ENCODE measurements at places on chromosomes 2 and 18.

DNA sequence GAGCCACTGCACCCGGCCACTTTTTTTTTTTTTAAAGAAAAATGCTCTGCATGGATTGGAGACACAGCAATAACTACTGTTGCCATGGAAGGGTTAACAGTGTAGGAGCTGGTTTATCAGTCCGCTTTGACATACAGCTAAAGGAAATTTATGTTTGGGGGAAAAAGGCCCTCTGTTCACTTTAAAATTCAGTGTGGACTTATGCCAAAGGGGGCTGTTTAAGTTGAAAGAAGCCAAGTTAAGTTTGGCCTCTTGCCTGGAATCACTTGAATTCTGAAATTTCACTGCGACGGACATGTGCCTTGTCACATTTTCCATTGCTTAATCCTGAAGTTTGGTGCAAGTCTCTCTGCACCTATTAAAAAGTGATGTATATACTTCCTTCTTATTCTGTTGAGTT, 3.1 kb downstream of the KCNE4 start:
- DNase-seq = no peak

DNA sequence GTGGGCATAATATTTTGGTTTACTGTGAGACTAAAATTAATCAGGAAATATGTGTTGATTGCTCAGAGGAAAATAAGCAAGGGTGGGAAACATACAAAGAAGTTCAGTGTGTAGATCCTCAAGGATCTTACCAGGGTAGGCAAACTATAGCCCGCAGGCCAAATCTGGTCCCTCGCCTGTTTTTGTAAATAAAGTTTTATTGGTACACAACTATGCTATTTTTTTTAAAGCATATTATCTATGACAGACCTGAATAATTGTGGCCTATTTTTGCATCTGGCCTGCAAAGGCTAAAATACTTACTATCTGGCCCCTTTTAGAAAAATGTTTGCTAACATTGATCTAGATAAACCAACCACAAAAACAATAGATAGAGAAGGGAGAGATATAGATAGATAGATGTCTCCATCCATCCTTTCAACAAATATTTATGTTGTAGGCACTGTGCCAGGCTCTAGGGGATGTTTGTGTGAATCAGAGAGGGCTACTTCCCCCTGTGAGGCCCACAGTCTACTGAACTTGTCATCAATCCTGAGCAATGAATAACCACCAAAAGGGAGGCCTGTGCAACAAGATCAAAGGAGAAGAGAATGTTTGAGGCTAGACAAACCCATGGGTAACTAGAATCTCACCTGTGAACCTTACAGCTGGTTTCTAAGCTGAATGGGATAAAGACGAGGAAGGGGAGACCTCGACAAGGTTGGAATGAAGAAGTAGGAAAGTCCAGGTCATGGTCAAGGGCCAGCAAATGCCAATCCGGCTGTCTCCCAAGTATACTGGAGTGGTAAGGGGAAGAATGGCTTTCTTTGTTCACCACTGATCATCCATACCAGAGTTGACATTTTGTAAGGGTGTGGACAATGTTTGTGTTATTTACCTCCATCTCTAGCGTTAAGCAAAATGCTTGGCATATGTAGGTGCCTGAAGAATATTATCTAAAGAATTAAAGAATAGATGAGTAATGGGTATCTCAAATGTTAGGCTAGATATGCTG, 23.6 kb downstream of the ALPK2 start:
- no peak for DNase-seq

- no peak for DNase-seq
Measured at GRCh38 chr2:16365366-16365765, 300.3 kb downstream of the CYRIA start.

DNA sequence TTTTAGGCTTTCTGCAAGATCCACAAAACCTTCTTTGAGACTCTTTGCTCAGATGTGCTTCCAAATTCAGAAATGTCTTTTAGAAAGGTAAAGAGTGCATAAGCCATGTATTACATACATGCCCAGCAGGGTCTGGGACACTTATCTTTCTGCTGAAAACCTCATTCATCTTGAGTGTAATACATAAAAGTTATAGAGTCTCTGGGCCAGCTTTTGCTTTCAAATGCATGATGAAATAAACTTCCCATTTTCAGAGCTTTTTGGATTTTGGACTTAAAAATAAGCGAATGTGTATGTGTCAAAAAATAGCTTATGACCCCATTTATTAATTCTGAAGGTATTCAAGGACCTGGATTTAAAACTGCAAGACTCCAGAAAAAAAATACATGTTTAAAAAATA, 8.0 kb downstream of the CYRIA start:
- no peak for DNase-seq

DNA sequence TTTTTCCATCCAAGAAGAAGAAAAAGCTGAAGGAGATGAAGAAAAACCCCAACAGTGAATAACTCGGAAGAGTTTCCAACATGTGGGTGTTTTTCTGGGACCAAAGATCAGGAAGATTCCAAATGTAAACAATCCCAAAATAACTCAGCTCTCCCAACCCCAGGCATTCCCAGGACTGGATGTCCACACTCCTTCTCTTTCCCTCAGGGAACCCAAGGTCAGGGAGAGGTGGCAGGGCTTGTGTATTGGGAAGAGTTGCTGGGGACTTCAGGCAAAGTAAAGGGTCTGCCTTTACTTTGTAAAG, 268.0 kb downstream of the DYSF start:
- DNase-seq = no peak

- no peak for DNase-seq
Measured at GRCh38 chr2:133765658-133766057, 197.4 kb upstream of the NCKAP5 start.

DNA sequence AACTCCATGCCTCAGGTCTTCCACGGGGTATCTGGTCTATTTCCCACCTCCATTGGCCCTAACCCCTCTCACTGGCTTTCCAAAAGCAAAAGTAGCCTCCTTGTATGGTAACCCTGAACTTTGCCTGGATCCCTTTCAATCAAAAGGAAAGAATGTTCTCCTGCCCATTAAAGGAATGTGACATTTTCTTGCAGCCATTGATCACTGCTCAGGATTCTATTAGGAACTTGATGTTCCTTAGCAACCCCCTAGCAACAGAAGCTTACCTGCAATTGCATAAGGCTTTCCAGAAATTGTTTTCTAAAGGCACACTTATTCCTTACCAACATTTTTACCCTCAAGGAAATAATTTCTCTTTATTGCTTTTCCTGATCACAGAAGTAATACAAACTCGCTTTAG, 91.4 kb upstream of the AGAP1 start:
- no peak for DNase-seq

GRCh38 chr2:15547115-15547876, 13.8 kb downstream of the NBAS start:
- no peak for DNase-seq

GRCh38 chr18:57728941-57729511, 74.1 kb downstream of the ATP8B1 start:
- no peak for DNase-seq

DNA sequence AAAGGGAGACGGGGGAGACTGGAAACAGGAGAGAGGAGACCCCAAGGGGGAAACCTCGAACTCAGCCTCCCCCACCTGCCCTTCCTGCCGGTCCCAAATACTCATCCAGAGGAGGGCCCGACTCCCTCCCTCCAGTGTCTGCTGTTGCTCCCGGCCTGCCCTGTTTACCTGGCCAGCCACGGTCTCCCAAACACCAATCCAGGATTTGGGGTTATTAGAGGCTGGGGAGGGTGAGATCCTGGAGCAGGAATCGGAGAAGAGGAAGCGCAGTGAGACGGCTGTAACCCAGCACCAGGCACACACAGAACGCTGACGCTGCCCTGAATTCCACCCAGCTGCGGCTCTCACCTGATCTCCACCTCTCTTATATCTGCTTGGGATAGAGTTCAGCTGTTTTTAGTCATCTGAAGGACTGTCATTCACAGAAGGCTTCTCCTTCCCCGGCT, 213.0 kb downstream of the TNS1 start:
- no peak for DNase-seq

GRCh38 chr2:156918410-156918809, 339.1 kb upstream of the GALNT5 start:
- DNase-seq = no peak

- no peak for DNase-seq
Measured at GRCh38 chr2:202608142-202608852, 26.5 kb upstream of the FAM117B start.

- DNase-seq = no peak
Measured at GRCh38 chr18:30622635-30623034, 419.9 kb downstream of the DSC3 start.

DNA sequence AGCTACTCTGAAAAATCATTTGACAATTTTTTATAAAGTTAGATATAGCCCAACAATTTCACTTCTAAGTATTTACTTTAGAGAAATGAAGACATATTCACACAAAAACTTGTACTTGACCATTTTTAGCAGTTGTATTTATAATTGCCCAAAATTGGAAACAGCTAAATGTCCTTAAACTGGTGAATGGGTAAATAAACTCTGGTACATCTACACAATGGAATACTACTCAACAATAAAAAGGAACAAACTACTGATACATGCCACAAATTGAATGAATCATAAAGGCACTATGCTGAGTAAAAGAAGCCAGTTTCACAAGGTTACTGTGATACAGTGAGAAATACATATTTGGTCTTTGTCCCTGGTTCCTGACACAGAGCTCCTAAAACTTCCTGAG, 32.8 kb upstream of the BBS5 start:
- no peak for DNase-seq

DNA sequence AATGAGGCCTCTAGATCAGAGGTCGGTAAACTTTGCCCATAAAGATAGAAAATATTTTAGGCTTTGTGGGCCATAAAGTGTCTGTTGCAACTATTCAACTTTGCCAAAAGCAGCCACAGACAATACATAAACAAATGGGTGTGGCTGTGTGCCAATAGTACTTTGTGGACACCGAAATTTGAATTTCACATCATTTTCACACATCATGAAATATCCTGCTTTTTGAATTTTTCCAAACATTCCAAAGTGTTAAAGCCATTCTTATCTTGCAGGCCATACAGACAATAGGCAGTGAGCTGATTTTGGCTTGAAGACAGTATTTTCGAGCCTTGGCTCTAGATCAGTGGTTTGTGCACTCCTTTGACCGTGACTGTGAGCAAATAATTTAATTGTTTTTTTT, 51.1 kb upstream of the EPC2 start:
- no peak for DNase-seq

DNA sequence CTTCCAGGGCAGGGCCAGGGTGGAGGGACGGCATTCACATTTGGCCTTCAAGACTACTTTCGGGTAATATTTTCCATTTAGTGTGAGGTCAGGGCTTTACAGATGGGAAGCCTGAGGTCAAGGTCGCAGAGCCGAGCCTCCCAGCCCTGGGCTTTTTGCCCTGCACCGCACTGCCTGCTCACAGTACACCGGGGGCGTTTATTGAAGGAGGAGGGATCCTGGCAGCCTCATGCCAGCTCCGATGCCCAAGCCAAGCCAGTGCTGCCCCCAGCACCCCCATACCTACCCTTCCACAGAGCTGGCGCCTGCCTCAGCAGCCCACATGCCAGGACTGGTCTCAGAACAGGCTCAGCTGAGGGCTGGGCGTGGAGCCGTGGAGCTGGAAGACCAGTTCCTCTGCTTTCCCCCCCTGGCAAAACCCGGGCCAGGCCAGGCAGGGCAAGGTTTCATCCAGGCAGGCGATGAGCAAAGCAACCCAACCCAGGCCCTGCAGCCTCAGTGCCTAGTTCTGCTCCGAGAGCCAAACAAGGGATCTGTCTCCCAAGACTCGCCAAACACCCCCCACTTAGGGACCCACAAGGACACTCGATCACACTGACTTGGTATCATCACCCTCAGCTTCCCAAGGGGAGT, 11.9 kb downstream of the SDC1 start:
- DNase-seq = no peak
